ENCODE measurements at places on chromosomes 5 and 9. TPM values are rescaled to one million over a fixed set of nuclear protein-coding genes. Genes with fewer than 3 reads are reported as not detected.
A peak's percentile ranks its signal among the peaks of the same experiment; 100 is the strongest.

DNA sequence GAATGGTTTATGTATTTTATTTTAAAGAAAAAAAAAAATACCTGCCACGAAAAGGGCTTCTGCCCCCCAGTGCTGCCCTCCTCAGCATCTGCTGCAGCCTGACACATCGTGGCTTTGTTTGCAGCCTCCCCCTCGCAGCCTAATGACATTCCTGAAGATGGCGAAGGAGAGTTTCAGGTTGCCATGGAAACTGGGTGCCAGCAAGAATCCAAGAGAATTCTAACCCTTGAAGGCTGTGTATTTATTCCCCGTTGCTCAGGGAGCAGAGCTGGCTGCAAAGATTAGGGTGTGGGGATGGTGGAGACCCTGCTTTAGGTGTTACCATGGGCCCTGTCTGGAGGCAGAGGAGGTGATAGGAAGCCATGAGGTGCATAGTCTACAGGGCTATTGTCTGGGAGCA, 126.6 kb downstream of the NSG2 start:
- DNase-seq: no peak

DNA sequence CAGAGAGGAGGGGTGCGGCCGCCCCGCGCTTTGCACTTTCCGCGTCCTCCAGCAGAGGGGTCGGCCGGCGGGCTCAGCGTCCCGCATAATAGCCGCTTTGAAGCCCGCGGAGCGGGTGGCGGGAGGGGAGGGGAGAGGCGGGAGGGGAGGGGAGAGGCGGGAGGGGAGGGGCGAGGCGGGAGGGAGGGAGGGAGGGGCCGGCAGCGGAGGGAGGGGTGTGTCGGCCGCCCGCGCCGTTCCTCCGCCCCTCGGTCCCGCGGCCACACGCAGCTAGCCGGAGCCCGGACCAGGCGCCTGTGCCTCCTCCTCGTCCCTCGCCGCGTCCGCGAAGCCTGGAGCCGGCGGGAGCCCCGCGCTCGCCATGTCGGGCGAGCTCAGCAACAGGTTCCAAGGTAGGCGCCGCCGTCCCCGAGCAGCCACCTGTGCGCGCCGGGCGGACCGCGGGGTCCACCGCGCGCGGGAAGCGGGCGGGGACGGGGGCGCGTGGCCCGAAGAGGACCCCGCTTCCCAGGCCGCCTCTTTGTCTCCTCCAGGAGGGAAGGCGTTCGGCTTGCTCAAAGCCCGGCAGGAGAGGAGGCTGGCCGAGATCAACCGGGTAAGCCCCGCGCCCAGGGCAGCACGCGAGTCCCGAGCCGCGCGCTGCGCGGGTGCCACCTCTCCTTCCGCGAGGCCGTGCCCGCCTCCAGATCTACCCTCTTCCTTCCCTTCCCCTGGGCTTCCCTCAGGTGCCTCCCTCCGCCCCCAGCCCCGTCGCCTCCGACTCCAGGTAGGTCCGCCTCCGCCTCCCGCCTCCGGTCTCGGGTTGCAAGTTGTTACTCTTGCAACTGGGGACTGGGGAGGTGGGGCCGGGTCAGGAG, at the start of gene AIF1L:
Gene AIF1L, plus strand, starts transcription at position 263 of the 857 bp plus-strand sequence. Its CDS starts 99 bp downstream, at position 362.
- no peak for DNase-seq

DNA sequence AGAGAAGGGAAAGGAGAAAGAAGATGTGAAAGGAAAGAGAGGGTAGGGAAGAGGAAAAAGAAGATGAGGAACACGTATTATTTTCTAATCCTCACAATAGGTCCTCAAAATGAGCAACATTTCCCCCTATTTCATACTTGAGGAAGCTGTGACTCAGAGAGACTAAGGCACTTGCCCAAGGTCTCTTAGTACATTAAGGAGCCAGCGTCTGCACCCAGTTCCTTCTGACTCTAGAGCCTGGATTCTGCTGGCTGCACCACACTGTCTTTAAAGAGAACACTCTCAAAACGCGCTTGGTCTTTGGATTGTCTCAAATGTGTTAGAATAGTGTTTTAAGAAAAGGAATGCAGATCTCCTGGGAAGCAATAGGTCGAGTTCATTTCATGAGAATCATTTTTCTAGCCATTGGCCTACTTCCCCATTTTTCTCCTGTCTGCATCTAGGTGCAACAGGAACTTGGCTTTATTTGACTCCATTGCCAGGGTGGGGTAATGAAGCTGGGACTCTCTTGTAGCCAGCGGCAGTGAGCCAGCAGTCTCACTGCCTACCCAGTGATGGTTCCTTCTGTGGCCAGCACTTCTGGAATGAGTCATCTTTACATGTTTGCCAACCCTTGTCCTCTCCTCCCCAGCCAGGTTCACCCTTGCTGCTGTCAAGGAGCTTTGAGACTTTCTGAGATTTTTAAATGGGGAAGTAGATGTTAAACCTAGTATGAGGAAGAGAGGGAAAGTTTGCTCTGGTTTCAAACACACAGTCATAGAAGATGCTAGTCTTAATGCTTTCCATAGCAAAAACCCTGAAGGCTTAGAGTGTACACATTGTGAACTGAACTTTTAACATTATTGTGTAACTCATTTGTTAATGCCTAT, 82.7 kb downstream of the DOCK8 start:
- no peak for DNase-seq

Gene DDX4
- total RNA-seq: not detected

Gene RPS14
- 5,539 TPM for total RNA-seq

DNA sequence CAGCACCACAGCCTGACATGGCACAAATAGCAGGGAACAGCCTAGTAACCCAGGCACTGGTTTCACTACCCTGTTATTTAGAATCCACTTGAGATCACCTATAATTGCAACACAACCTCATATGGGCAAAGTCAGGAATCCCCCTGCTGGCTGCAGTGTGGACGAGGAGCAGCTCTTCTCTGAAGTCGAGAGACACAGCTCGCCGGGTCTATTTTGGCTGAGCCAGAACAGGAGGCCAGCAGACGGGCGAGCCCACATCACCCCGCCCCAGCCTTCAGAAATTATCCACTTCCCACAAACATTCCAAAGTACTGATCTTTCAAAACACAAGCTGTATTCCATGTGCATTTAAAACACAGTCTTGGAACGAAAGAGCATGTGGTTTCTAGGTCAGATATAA, 179.0 kb downstream of the ROR2 start:
- DNase-seq: no peak

- DNase-seq: no peak
These were observed 300.4 kb downstream of the DTWD2 start for GRCh38 chr5:118687661-118688621.

Gene LCN2
- total RNA-seq: not detected

GRCh38 chr9:129496473-129497004, 124.4 kb downstream of the C9orf50 start:
- DNase-seq: peak; percentile 45

Gene SLC34A3
- total RNA-seq: not detected

DNA sequence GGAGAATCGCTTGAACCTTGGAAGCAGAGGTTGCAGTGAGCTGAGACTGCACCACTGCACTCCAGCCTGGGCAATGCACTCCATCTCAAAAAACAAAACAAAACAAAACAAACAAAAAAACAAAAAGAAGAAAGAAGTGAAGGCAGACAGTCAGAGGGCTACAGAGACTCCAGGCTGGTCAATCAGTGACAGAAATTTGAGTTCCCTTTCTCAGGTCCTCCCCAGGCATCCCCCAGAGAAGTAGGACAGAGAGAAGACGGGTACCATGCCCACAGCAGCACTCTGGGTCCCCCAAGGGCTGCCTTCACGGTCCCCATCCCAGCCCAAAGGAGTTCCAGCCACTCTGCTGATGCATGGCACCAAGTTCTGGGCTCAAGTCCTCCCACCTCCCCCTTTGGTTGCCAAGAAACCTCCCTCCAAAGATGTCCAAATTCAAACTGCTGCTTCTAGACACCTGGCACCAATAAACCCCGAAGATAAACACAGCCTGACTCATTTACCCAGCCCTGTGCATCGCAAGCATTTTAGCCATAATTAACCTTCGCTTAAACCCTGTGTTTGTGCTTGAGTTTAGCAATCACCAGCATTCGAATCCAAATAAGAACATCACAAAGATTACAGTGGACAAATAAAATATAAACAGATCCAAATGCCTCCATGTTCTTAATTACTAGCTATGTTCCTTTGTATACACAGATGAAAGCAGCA, 24.0 kb downstream of the SEMA4D start:
- DNase-seq: no peak

- no peak for DNase-seq
These were observed 225.2 kb downstream of the WDR70 start for GRCh38 chr5:37604290-37604689.

Gene ENTREP1
- total RNA-seq: not detected

Gene LIX1
- total RNA-seq: not detected

DNA sequence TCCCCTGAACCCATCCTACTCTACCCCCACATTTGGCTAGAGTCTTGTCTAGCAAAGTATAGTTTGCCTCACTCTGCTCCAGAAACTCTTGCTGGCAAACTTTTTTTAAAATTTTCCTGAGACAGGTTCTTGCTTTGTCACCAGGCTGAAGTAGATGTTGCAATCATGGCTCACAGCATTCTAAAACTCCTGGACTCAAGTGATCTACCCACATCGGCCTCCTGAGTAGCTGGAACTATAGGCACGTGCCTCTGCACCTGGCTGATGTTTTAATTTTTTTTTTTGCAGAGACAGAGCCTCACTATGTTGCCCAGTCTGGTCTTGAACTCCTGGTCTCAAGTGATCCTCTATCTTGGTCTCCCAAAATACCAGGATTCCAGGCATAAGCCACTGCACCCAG, 175.8 kb upstream of the FBXL17 start:
- DNase-seq: no peak

- no peak for DNase-seq
These were observed 117.7 kb upstream of the ACTBL2 start for GRCh38 chr5:57600321-57600720.

DNA sequence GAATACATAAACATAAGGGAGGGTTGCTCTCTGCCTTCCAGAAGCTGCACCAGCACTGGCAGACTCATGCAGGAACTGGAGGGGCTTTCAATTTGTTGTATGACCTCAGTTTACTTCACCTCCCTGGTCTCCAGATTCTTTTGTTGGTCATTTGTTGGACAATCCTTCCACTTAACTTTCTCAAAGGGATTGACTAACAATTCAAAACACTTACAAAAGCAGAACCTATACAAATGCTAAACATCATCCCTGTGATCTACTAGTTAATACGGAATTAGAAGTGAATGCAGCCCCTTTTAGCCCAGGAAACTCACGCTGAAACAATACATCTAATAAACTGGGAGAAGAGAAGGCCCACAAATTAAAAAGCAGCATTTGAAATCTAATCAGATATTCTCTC, 404.6 kb upstream of the BRINP1 start:
- no peak for DNase-seq

- no peak for DNase-seq
These were observed 461.0 kb downstream of the NR2F1-AS1 start for GRCh38 chr5:93120051-93120450.

DNA sequence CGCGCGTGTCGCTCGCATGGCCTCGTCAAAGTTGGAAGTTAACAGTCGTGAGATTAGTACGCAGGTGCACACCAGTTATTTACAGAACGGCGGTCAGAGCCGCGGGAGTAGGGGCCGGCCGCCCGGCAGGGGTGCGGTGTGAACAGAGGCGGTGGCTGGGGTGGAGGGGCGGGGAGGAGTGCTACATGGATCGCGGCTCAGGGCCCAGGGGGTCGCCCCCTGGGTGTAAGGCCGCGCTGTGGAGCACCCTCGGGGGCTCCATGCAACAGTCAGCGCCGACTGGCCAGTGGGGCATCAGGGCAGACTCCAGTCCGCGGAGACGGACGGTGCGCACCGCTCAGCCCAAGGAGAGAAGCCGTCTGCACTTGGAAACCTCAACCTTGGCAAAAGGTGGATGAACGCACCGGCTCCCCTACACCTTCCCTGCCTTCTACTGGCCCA, 60.3 kb downstream of the ZNF354C start:
- DNase-seq: no peak

Gene ALDOB
- not detected for total RNA-seq

DNA sequence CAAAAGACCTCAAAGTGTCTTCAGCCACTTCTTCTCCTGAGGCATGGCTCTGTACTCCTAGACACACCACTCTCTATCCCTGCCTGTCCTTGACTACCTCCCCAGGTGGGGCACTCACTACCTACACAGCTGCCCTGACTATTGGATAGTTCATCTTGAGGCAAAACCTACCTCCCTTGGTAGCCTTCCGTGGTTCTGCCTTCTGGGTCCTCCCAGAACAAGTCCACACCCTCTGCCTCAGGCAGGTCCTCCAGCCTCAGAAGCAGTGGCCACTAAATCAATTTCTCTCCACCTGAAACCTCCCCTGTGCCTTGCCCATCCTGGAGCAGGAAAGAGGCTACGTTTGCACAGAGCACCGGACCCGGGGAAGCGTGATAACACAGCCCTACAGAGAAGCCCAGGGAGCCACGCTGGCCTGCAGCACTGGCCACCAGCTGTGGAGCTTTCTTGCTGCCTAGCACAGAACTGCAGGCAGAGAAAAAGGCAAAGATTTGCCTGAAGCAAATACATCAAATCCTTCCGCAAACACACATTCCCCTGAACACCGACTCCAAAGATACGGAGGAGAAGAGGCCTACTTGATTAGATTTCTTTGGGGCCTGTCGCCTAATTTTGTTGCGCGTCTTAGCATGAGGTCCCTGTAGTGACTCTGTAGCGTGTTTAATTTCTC, 141.8 kb downstream of the C9orf50 start:
- DNase-seq: no peak

Gene RNF183
- not detected for total RNA-seq

- no peak for DNase-seq
These were observed 101.2 kb upstream of the GDNF start for GRCh38 chr5:37940931-37941623.

Gene RBM18
- 15.9 TPM for total RNA-seq

GRCh38 chr9:25889661-25890060, 211.4 kb upstream of the TUSC1 start:
- DNase-seq: no peak

DNA sequence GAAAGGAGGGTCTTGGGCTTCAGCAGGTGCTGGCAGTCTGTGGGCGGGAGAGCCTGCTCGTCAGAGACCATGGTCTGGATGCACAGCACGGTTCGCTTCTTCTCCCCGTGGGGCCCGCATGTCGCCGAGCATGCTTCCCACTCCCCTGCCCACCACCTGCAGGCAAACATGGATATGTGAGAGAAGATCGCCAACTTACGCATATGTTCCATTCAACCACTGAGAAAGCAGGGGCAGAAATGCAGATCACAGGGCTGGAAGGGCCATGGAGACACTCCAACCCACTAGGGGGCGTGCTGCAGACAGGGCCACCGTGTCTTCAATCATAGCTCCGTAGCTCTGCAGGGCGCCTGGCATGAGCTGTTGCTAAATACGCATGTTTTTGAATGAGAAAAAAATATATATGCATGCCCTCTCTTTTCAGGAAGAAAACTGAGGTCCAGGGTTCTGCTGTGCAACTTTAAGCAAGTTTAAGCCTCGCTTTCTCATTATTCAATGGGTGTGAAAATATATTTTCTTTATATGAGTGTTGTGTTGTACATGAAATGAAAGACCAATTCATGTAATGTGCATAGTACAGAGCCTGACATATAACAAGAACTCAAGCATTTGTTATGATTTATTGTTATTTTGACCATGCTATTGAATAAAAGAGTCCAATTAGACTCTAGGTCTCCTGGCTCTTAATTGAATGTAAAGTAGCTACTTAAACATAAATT, 148.0 kb downstream of the TARS1 start:
- DNase-seq: peak; percentile 18

DNA sequence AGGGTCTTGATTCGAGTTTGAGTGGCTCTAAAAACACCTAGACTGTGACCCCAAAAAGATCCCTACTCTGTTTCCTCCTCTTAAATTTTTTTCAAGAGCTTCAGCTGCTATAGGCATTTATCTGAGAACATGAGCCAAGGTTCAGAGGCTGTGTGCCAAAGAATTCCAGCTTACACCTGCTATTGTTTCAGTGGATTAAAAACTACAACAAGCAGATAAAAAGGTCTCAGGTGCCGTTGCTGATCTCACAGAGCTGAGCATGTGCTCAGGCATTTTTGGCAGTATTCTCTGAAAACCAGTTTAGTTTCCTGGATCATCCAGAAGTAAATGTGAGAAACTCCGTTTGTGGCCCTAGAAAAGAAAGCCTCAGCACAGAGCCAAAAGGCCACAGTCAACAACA, 349.2 kb downstream of the DEPDC1B start:
- DNase-seq: no peak

Data from naive thymus-derived CD8-positive, alpha-beta T cell (primary cell).